HS-27A (cell line): ENCODE measurements at places on chromosomes 6 and 20.

- DNase-seq, result no peak
Measured at GRCh38 chr6:156775717-156776116, 1.5 kb upstream of the ARID1B start.

GRCh38 chr6:34528996-34529664 is 27.0 kb downstream of the SPDEF start:
- DNase-seq, result no peak

DNA sequence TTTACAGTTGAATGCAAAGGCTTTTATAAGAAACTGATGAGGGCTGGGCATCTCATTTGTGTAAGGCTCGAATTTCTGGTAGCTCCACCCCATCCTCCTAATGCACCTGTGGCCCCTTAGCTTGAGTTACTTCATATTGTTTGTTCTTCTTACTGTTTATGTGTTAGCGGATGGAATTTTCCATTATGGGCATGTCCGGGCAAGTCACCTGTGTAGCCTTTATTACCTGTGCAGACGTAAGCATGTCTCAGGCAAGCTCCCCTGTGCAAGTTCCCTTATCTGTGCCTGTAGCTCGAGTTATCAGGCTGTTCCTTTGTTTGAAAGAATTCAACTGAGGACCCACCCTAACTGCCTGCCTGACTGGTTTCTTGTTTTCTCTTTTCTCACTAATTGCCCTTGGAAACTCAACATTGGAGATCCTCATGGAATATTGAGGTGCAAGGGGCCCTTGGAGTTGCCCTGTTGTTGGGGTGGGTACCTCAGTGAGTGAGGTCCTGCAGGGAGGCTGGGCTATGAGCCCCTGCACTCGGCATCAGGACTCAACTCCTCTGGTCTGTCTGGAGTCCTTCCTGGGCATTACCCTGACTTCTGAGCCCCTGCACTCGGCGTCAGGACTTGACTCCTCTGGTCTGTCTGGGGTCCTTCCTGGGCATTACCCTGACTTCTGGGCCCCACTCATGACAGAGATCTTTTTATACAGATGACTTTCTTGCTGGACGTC is 207.9 kb upstream of the SULF2 start:
- no peak for DNase-seq

- DNase-seq, result no peak
Measured at GRCh38 chr6:108078191-108078590, 3.6 kb upstream of the OSTM1 start.

- DNase-seq, result peak; percentile 51
Measured at GRCh38 chr6:30885999-30886896, 1.9 kb downstream of the DDR1 start.

GRCh38 chr6:3438190-3439167 is 18.4 kb downstream of the SLC22A23 start:
- no peak for DNase-seq

DNA sequence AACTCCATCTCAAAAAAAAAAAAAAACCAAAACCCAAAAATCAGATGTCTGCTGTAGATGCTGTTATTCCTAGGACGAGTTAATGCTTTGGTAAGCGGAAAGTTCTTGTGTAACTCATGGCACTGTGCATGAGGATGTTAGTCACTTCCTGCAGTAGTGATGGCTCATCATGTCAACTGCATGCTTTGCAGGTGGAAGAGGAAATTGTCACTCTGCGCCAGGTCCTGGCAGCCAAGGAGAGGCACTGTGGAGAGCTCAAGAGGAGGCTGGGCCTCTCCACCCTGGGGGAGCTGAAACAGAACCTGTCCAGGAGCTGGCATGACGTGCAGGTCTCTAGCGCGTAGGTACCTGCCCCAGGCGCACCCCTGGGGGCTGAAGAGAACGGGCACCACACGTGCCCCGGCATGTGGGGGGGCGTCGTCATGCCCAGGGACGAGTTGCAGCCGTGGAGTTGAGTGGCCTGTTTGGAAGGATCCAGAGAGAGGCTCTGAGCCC is 8.5 kb downstream of the TPD52L2 start:
- no peak for DNase-seq

DNA sequence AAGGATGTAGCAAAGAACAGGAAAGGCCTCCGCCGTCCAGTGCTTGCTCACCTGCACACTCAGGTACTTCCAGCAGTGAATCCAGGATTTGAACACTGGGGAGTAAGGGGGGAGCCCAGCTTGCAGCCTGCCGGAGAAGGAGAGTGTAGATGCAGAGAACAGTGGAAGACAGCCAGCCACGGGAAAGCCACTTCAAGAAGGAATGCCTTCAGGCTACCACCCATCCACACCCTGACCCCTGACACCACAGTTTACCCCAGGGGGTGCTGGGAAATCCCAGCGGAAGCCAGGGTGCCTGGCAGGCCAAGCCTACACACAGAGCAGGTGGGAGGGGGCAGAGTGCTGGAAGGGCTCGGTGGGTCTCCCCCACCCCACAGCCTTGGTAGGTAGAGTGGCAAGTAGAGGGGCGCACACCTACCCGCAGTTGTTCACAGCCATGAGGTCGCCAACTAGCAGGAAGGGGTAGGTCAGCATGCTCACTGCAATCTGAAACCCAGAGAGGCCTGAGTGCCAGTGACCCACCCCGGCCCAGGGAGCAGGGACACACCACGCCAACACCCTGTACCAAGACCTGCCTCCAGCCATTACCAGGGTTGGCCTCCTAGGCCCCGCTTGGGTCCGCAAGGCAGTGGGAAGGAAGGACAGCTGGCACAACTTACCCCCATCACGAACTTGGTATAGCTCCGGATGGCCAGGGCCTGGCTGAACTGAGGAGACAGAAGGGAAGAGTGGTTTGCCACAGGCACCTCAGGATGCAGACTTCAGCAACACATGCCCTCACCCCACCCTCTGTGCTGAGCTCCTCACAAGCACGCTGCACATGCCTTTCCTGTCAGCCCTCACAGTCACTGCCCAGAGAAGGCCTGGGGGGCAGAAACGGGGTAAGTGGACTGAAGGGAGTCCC is 15.7 kb downstream of the PI16 start:
- no peak for DNase-seq

DNA sequence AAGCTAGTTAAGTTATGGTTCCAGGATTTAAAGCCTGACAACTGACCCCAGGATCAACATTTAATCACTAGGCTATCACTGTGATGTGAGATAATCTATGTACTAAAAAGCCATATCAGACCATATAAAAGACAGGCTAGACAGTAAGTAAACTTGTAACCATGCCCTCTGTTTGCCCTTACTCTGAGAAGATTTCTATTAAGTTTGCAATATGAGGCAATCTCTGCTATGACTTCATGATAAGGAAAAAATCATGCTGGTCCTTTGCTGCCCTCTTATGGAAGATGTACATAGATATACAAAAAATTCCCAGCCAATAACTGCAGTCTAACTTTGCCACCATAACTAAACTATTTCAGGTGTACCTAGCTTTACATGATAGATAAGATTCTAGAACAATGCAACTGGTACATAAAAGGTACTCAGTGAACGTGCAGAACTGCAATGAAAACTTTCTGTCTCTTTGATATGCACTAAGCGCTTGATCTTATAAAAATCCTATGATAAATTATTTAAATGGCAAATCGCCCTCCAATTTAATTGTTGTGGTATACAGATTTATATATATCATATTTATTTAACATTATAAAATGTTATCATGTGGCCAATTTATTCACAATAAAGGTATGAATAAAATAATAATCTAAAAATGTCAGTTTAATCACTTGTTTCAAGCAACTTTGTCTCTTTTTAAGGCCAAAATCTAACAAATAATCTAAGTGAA is 70.5 kb downstream of the FAM217A start:
- DNase-seq, result no peak
